ENCODE measurements at places on chromosomes 2 and 18.

DNA sequence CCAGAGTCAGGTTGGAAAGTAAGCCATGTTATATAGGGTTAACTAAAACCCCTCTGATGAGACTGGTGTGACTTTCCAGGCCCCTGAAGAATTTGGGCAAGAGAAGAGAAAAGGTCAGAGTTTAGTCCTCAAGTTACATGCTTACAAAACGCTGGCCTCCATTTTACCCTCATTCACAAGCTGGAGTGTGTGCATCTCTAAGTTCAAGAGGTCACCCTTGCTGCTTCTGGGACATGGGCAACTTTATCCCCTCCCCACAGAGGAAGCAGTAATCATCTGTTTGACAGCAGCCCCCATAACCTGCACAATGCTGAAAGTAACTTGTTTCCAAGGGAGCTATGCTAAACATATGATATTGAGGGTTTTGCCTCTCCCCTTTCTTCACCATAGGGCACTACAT, 85.2 kb upstream of the CCDC195 start:
- DNase-seq, result no peak

DNA sequence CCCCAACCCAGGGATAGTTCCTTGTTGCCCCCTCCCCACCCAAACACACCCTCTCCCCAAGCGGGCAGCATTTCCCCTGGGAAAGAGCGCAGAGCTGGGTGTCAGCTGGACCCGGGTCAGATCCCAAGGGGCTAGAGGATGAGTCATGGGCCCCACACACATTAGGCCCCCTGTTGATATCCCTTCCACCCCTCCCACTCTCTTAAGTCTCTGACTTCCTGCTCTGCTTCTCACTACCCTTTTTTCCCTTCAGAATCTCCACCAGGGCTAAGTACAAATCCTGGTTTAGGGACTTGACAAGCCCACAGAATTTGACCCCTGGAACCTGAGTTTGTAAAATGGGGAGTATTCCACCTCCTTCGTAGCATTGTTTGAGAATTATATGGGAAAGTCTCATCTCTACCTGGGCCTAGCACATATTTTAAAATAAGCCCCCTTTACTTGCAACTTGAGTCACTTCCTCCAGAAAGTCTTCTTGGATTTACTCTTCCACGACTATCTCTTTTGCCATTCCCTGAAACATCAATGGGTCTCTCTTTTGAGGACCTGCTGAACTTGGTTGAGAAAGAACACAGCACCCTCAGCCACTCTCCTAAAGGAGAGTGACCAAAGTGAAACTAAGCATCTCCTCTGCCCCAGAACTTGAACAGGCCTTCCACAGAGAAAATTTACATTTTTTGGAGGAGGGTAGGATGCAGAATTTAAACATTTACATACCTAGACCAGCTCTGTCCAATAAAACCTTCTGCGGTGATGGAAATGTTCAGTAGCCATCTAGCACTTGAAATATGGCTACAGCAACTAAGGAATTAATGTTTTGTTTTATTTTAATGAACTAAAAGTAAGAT, 4.7 kb downstream of the RTKN start:
- DNase-seq, result no peak

DNA sequence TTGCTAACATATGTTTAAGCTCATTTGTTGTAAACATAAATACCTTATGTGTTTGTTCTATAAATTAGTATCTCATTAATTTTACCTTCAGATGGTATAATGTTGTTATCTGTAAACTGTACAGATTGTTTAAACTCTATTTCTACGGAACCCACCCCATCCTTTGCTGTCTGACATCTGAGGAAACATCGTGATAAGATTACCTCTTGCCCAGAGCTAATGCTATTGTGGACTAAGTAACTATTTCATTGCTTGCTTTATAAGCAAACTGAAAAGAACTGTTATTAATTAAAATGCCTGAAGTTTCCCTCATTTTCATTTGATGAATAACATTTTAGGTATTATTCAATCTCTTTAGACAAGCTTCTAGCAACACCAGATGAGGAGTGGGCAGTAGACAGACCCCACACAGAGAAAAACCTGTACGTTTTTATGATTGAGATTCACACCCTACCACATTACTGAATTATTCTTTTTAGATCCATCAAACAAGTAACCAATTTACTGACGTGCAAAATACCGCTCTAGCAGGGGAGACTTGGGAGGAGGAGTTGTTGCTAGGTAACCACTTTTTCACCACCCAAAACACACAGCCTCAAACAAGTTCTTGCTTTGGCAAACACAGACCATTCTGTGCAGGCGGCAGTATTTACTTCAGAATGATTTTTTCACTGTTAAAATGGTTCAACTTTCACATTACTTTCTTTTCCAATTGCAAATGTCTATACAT, 1.9 kb upstream of the SYT4 start:
- DNase-seq, result peak; percentile 54

DNA sequence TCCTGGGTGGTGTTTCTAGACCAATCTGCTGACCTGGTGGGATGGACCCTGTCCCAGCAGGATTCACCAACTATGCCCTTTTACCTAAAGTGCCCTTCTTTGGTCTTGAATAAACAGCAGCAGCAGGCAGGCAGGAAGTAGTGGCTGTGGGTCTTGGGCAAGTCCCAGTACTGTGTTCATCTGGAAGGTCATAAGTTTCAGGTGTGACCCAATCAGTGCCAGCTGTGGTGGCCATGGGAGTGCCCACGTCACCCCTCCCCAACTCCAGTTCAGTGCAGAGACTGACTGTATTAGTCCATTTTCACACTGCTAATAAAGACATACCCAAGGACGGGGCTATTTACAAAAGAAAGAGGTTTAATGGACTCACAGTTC, 148.3 kb upstream of the SRD5A2 start:
- DNase-seq, result no peak

DNA sequence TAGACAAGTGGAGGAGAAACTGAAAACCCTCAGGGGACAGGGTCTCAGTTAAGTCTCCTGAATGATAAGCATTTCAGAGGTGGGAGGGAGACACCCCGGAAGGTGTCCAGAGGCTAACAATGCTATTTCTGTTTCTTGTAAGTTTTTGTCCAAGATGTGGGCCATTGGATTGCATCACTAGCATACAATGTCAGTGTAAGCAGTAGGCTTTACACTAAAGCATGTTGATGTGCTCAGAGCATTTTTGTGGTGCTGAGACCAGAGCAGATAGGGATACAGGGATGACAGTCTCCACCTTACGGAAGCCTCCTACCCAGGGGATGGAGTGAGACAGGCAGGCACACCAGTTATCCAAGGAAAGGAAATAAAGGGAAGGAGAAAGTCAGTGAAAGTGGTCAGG, 2.2 kb upstream of the IL1R1 start:
- DNase-seq, result no peak

DNA sequence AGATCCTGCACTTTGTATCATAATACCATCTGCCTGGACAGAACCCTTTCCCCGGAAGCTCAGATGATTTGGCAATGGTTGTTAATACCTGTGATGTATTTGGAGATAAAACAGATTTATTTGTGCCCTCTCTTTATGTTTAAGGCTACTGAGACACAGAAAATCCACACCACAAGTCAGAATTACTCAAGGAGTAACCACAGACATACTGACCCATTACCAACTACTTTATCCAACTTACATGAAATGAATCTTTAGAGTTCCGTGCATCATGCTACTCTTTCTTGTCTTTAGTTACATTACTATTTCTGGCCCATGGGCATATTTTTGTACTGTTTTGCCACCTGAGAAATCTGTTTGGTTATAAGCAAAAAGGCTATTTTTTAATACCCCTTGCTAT, 384.0 kb downstream of the STK39 start:
- DNase-seq, result no peak

GRCh38 chr2:232250246-232251175, 128.0 kb upstream of the ALPP start:
- no peak for DNase-seq

DNA sequence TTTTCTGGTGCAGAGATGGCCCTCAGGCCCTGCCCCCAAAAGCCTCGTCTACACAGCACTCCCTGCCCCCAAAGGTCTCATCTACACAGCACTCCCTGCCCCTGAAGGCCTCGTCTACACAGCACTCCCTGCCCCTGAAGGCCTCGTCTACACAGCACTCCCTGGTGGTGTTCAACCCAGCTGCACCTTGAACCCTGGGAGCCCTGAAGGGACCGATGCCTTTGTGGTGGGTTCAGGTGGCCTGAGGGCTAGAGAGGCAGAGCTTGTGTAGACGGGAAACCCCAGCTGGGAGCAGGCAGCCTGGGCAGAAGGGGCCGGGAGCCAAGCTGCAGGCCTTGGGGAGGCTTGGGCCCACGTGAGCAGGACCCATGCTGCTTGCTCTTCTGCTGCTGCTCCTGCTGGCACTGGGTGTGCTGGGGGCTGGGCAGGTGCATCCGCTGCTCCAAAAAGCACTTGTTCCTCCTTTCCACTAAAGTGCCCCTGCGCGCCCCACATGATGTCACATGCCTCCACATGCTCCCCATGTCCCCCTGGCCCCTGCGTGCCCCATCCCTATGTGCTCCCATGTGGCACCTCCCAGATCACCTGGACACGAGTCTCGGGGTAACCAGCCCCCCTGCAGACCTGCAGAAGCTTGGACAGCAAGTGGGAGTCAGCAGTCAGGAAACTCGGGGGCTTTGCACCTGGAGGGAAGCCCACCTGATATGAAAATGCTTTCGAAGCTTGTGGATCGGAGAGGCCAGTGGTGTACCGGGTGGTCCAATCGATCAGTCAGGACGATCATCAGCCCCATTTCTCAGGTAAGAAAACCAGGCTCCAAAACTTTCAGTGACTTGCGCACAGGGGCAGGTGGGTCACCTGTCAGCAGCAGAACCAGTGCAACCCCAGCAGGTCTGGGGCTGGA, 94.9 kb upstream of the CTDP1 start:
- DNase-seq, result no peak

Measured in umbilical cord (tissue), 2 donors.